ENCODE measurements at places on chromosomes 5 and 9.
A peak's percentile ranks its signal among the peaks of the same experiment; 100 is the strongest.

DNA sequence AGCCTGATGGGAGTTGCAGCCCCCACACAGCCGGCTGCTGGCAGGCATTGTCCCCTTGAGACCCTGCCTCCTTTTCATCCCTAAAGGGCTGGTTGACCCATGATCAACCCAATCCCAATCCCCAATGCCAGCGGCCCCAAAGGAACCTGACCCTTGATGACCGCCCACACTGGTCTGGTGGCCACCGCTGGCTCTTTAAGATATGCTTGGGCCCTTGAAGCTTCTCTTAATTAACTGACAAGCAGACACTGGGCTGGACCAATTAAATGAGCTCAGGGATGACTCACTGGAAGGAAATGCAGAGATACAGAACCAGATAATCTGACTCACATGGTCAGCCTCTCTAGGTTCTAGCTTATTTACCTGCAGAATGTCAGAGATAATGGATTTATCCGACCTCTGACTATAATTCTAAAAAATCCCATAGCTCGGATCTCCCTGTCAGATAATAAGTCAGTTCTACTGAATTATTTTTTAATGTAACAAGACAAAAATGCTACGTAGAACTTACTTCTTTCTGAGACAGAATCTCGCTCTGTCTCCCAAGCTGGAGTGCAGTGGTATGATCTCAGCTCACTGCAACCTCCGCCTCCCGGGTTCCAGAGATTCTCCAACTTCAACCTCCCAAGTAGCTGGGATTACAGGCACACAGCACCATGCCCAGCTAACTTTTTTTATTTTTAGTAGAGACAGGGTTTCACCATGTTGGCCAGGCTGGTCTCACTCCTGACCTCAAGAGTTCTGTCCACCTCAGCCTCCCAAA, 11.1 kb upstream of the MLANA start:
- peak; percentile 68 for DNase-seq

DNA sequence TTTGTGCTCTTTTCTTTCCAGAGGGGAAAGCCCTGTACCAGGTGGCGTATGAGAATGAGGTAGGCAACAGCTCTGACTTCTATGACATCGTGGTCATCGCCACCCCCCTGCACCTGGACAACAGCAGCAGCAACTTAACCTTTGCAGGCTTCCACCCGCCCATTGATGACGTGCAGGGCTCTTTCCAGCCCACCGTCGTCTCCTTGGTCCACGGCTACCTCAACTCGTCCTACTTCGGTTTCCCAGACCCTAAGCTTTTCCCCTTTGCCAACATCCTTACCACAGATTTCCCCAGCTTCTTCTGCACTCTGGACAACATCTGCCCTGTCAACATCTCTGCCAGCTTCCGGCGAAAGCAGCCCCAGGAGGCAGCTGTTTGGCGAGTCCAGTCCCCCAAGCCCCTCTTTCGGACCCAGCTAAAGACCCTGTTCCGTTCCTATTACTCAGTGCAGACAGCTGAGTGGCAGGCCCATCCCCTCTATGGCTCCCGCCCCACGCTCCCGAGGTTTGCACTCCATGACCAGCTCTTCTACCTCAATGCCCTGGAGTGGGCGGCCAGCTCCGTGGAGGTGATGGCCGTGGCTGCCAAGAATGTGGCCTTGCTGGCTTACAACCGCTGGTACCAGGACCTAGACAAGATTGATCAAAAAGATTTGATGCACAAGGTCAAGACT, 10.3 kb downstream of the PCYOX1L start:
- DNase-seq = no peak

DNA sequence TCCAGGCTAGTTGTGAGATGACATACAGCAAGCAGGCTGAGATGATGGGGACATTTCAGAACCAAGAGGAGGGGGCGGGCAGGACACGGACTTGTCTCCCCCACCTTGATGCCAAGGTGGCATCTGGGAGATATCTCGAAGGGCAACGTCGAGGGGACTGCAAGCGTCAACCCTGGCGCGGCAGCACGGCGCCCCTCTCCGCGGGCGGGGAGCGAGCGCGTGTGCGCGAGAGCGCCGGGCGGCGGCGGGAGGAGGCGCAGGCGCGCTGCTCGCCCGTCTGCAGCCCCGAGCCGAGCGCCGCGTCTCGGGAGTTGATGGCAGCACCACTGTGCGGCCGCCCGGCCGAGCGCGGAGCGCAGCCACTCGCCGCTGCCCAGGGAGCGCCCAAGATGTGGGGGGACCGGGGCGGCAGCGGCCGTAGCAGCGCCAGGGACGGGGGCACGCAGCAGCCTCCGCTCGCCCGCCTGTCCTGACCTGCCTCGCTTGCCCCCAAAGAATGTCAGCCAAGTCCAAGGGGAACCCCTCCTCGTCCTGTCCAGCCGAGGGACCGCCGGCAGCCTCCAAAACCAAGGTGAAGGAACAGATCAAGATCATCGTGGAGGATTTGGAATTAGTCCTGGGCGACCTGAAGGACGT, at the start of gene PRR16:
PRR16 (plus strand) TSS at position 310 of the 636 bp plus-strand sequence.
- DNase-seq = peak; percentile 48

DNA sequence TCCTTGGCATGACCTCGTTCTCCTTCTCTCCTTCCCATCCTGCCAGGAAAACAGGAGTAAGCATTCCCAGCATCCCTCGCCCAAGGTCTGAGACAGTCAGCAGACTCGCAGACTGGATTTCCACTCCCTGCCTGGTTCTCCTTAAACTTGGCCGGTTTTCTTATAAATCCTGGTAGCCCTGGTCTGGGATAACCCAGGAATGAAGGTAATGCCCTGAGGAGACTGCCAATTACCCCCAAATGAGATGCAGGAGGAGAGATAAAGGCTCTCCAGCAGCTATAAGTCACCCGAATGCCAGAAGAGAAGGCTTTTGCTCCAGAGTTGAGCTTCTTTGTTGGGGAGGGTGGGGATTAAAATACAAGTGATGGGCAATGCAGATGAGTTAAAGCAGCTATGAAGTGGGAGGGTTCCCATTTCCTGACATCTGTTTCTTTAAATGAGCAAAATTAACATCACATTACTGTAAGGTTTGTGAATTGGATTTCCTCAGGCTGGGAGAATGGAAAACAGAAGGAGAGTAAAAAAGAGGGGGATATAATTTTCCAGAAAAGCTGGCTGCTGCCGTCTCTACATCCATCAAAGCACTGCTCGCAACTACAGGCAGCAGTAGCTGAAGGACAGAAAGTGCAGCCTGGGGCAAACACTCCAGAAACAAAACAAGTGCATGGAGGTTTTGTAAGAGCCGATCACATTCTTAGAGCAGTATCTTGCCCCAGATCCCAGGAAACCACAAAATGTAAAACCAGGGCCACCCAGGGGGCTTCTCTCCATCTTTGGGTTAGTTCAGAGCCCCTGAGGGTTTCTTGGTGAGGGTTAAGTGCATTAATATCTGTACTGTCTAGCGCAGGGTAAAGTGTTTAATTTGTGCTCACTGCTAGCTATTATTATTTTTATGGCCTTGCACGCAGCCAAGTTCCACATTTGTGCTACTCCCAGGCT, 177.6 kb upstream of the PANK3 start:
- no peak for DNase-seq

DNA sequence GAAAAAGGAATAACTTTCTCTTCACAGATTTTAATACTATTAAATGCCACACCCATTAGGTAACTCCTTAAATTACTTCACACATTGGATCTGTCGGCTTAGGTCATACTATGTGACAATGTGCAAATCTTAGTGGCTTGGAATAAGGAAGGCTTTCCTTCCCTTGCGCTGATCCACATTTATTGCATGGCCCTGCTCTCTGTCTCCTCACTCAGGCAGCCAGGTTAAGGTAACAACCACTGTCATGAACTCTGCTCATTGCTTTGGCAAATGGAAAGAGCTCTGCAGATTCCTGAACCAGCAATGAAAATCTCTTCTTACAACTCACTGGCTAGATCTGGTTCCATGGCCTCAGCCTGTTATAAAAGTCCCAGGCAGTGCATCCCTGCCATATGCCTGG, 121.9 kb upstream of the NFIB start:
- no peak for DNase-seq

- no peak for DNase-seq
Measured at GRCh38 chr5:39302472-39302871, 61.8 kb downstream of the C9 start.

DNA sequence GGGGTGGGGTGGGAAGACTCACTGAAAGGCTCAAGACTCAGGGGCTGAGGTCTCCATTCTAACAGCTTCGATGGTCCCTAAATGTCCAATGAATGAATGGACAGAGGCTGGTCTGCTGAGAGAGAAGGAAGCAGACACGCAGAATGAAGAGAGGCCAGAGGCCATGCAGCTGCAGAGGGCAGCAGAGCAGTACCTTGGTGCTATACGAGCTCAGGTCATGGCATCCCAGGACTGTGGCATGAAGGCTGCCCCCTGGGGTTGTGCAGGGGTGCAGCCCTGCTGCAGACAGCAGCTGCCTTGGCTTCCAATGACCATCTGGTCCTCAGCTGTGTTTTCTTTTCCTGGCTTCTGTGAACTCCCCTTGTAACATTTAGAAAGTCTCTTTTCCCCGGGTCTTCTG, 15.2 kb upstream of the CORO2A start:
- no peak for DNase-seq

DNA sequence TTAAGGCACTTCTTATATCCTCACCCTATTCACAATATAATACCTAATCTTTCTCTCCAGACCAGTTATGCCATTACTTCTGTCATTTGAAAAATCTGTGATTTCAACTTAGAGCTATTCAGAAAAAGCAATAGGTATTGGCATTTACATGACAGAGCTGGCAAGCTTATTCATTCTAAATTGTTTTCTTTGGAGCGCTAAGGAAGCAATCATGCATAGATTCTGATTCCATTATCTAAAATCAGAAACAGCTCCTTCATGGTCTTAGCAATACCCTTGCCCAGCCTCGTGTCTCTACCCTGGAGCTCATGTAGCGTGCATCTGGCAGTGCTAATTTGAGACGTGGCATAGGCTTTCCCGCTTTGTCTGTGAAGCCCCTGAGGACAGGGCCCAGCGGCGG, 4.5 kb downstream of the SLC1A1 start:
- DNase-seq = no peak

GRCh38 chr5:115599924-115600323, 2.4 kb downstream of the TICAM2 start:
- DNase-seq = no peak

DNA sequence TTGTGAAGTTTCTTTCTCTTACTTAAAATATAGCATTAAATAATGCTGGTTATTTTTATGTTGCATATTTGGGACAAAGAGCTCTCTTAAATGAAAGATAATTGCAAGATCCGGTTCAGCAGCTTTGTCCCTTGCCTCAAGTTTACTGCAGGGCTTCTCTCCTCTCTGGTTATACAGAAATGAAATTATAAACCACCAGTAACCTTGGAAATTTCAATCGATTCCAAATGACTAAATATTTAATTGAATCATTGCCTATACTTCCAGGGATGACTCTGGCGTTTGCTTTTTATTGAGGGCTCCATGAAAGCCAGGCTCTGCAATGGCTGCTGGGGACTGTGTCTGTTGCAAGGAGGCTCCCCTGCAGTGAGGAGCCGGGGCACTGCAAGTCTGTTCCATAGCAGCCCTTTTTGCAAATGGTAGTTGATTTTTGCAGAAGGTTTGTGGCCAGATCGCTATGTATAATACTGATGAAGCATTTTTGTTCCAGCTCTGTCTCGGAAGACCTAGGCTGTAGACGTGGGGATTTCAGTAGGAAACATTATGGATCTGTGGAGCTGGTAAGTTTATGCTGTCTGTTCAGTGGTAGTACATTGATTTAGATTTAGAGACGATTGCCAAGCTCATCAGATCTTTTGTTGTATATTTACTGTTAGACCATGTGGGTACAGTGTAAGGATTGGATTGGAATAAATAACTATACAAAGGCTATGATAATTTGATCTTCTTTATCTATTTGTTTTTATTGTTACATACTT, at the start of gene GARNL3:
GARNL3 (plus strand) TSS at position 313 of the 758 bp plus-strand sequence; CDS start at position 417, 104 bp downstream.
- no peak for DNase-seq

DNA sequence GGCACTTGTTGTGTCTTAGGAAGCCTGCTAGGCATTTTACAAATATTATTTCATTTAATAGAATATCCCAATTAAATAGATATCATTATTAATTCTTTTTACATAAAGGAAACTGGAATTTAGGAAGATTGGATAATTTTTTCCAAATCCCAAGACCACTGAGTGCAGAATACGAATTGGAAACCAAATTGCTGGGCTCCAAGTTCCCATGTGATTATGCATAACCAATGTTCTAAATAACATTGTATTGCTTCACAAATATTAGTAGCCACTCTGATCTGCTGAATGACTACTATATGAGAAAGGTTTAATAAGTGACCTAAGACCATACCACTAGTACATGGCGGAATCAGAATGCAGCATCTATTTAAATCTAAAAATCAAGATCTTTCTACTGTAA, 57.7 kb downstream of the ALDH1A1 start:
- no peak for DNase-seq

- DNase-seq = no peak
Measured at GRCh38 chr5:179287071-179287470, 58.2 kb downstream of the ADAMTS2 start.

DNA sequence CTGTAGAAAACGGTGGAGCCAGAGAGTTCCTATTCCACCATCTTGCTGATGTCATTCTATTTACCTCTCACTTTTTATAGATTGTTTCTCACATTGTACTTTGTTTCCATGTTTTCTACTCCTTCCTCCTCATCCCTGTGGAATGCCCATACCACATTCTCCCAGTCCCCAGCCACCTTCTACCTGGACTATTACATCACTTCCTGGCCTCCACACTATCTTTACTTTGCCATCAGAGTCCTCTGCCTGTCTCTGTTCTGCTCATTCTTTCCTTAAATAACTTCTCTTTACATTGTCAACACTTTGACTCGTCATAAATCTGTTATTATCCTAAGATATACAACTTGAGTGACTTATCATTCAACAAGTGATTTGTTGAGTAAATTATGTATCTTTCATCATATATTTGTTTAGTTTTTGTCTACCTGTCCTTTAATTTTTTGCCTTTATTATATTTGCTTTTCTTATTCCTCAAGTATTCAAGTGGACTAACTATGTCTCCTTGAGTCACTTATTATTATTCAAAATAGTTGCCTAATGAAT, 182.5 kb downstream of the ADGRV1 start:
- no peak for DNase-seq

DNA sequence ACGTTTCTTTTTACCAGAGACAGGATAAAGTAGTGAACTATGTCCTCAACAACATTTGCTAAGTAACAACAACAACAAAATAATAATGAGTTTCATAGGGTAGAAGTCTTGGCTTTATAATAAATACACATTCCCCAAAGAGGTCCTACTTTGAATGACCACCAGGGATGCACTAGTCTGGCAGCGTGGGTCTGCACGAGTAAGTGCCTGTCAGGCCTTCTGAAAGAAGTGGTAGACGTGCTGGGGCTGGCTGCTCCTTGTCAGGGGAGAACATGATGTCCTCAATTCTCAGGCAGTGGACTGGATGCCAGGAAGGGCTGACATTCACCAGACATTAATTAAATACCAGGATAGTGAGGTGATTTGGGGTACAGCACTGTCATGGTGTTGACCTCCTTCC, 331.1 kb downstream of the TMEM38B start:
- no peak for DNase-seq

DNA sequence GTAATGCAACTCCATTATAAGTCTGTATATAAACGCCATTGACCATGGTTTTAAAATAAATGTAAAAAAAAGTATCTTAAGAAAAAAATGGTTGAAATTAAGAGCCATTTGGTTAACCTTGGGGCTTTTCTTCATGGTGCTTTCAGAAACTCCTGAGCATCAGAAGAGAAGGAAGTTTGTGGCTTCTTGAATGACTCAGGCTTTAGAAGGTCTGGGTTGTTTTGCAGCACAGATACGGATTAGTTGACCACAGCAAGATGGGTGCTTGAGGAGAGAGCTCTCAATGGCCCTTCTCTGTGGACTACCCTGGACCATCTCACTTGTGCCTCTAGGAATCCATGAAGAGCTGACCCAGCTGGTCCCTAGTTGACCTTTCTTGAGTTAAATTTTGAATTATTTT, 189.5 kb downstream of the TMEM38B start:
- DNase-seq = no peak

- DNase-seq = no peak
Measured at GRCh38 chr9:78856144-78856543, 559.2 kb downstream of the PSAT1 start.
